Inflammatory macrophage treated with lipopolysaccharide for 4 hours (primary cell): ENCODE measurements at places on chromosomes 12 and 14.

GRCh38 chr14:52068615-52069306 lies at the start of gene NID2:
Gene NID2 (minus strand): TSS chr14:52069059. CDS start chr14:52068994, 65 bp downstream.
- no peak for DNase-seq

DNA sequence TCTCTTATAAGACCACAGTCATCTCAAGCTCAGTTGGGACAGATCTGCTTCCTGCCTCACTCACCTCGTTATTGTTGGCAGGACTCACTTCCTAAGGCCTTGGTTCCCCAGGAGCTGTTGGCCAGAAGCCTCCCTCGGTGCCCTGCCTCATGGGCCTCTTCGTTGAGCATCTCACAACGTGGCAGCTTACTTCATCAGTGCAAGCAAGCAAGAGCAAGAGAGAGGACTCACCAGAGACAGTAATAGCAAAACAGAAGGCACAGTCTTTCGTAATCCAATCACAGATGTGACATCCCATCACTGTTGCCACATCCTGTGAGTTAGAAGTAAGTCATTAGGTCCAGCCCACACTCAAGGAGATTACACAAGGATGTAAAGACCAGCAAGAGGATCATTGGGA lies 5.1 kb upstream of the NUMB start:
- peak; percentile 99 for DNase-seq

- DNase-seq, result no peak
Observed at GRCh38 chr12:83514372-83514771, 827.7 kb downstream of the TMTC2 start.

DNA sequence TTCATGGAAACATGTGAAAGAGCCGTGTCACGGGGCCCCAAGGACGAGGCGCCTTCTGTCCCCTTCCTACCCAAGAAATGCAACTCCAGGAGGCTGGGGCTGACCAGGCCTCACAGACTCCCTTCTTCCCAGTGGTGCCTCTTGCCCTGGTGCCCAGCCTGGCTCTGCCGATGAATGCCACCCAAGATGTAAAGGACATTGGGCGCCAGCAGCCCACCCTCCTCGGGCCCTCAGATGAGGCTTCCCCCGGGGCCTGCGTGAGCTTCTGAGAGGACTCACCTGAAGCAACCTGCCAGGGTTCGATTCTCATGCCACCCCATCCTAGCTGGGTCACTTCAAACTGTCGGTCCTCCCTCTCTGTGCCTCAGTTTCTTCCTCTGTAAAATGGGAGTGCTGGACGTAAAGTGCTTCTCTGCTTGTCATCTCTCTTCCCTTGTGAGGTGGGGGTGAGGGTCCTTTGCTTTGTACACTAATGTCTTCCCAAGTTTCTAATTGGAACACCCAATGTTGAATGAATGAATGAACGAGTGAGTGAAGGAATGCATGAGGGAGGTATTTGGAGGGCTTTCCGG lies 10.8 kb downstream of the FAM222A start:
- no peak for DNase-seq

DNA sequence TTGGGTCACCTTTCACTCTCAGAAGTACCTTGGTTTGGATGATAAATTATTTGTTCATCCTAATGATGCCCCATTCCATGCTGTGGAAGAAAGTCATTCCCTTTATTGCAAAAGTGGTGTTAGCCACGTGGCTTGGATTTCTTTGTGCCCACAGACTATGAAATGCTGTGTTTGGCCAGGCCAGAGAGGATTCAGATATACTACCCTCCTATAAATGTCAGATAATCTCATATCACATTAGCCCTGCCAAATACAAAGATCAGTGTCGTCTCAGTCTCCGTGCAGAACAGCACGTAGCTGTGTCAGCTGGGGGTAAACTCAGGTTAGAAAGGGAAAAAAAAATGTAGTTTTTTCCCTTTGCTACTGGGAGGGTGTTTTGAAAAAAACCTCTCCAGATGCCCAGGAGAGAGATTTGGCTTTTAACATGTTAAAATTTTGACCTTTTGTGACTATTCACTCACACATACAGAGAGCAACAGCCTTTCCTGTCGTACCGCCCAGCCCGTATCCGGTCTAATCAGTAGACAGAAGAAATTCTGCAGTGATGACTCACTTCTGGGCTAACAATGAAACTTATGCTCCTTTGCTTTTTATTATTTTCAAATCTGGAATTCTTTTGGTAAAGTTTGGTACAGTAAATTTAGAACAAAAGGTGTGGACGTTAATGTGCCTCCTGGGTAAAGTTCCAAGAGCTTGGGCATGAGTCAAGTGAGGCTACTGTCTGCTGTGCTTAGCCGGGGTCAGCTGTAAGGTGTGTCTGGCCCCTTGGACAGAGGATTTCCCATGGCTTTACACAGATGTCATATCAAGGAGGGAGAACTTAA lies 8.5 kb upstream of the PTPRB start:
- DNase-seq, result peak; percentile 18
